Left cardiac atrium (tissue), 4 donors: ENCODE measurements at places on chromosomes 7 and 10. TPM values are rescaled to one million over a fixed set of nuclear protein-coding genes. Genes with fewer than 3 reads are reported as not detected.

Gene PRKG1
- 31.5 TPM for total RNA-seq

Gene SPDYE2
- not detected for total RNA-seq

Gene AP3M1
- total RNA-seq, result 26.3 TPM

Gene ZNF789
- total RNA-seq, result 3.2 TPM

Gene TMEM236
- 0.94 TPM for total RNA-seq

Gene SLC18A3
- total RNA-seq, result not detected

Gene ADARB2
- total RNA-seq, result not detected

Gene NAT16
- total RNA-seq, result not detected

Gene CFTR
- total RNA-seq, result 0.37 TPM

Gene SLC29A4
- 12.5 TPM for total RNA-seq

Gene AHCYL2
- total RNA-seq, result 6.4 TPM

Gene TRA2A
- 33.1 TPM for total RNA-seq

Gene GHRHR
- not detected for total RNA-seq

Gene PYROXD2
- total RNA-seq, result 6.1 TPM

Gene ADRB1
- total RNA-seq, result 53.0 TPM

Gene CNNM1
- 0.05 TPM for total RNA-seq

Gene ASL
- total RNA-seq, result 11.1 TPM

Gene ELFN1
- total RNA-seq, result 9.5 TPM

Gene SPDYE16
- 0.12 TPM for total RNA-seq

Gene CTNNA3
- 48.7 TPM for total RNA-seq

Gene ZEB1
- 74.7 TPM for total RNA-seq

Gene CYP3A4
- total RNA-seq, result 0.32 TPM

Gene TUBGCP2
- 33.6 TPM for total RNA-seq

Gene AUTS2
- total RNA-seq, result 15.2 TPM

Gene KCNMA1
- total RNA-seq, result 4.1 TPM

Gene C10orf67
- 0.27 TPM for total RNA-seq

Gene ADAM12
- total RNA-seq, result 7.9 TPM

Gene PNLIPRP3
- total RNA-seq, result not detected

Gene ASB4
- 3.5 TPM for total RNA-seq

Gene SMO
- 7.6 TPM for total RNA-seq
